Iris pigment epithelial cell (primary cell): ENCODE measurements at places on chromosomes 16 and 17.

DNA sequence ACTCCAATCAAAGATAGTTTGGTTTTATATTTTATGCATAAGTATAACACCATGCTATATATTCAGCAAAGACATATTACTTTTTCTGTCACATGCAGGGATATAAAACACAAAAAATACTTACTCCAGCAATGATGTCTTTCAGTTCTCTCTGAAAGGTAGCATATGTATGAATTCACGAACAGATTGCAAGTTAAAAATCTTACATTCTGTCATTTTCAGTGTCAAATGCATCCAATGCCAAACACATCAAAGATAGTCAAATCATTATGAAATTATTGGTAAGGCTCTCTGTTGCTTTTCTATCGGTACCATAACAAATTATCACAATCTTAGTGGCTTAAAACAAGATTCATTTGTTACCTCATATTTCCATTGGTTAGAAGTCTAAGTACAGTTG, 492.0 kb upstream of the KIF2B start:
- DNase-seq: no peak

GRCh38 chr17:56597495-56597990, 4.0 kb downstream of the NOG start:
- DNase-seq: peak; percentile 15

DNA sequence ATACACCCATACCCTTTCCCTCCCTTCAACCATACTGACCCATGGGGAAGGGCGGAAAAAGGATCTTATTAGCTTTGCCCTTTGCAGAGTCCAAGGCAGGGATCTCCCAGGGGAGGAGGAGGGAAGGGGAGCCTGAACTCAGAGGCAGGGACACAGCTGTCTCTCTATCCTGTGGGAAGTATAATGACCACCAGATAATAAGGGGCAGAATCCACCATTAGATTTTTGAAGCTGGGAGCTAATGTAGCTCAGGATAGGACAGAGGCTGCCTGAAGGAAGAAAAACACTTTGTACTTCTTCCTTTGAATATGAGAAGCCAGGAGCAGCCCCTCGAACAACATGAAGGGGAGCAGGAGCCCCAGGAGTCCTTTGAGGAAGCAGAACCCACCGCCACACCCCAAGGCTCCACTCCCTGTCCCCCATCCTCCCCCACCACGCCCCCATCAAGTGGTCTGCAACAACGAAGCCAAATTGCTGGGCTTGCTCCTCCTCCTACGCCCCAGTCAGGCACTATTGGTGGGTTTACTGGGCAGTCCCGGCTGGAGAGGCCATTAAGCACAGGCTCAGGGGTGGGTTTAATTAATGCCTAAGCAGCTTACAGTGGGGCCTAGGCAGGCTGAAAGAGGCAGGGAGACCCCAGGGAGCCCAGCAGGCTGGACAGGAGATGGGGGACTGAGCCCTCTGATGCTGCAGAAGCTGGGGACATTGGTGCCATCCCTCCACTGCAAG, 5.3 kb downstream of the MPP2 start:
- no peak for DNase-seq

DNA sequence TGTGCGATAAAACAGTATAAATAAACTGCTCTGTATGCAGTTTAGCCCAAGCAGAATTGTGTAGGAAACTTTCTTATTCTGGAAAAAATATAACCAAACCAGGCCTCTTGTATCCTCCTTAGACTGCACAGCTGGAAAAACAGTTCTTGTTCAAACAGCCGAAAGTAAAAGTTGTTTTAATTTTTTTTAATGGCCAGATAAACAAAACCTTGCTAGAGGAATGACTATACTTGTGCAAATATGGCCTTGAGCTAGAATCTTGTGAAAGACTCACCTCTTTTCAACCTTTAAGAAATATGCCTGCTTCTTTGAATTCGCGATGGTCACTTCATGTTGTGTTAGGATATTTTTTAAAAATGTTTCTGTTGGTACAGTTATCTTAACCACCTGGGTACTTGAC, 114.5 kb upstream of the MAF start:
- no peak for DNase-seq

DNA sequence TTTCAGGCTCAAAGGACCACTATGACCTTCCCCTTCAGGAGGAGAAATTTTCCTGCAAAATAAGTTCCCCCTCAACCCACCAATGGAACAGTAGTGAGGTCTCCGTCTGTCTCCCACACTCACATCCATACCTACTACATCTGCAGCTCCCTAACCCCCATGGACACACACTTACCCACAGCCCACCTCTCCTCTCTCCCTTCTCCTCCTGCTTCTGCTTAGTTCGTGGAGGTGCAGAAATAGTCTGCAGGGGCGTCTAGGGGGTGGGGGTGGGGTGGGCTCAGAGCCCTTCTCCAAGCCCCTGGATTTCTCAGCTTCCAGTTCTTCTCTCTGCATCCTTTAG, 8.9 kb downstream of the HOXB4 start:
- no peak for DNase-seq

DNA sequence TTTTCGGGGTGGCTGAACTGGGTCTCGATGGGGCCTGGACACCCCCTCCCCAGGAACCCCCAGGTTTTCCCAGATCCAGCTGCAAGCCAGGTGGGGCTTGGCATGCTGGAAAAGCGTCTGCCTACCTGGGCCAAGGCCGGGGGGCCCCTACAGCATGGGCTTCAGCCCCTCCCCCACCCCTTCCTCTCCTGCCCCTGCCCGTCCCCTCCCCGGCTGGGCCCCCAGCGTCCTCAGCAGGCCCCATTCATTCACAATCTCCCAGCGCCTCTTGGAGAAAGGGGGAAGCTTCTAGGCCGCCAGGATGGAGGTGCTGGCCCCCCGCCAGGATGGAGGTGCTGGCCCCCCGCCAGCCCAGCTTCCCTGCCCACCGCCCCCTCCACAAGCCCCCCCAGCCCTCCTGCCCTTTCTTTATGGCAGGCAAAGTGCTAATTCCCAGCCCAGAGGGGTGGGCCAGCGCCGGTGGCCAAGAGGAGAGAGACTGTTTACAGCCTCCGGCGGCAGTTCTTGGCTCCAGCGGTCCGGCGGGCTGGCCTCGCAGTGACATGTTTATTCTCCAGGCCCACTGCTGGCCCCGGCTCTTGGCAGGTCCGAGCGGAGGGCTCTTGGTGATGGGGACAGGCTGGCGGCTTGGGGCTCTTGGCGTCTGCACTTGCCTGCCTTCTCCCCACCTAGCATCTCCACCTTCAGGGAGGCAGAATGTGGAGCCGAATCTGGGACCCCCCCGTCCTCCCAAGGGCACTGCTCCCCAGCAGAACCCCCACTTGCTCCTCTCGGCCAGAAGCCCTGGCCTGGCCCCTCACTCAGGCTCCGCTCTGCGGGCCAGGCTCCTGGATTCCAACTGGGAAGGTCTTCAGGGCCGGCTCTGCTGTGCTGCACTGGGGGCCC, 94.4 kb upstream of the CIBAR2 start:
- no peak for DNase-seq

- DNase-seq: no peak
Observed at GRCh38 chr16:8730335-8730915, 56.0 kb downstream of the ABAT start.

GRCh38 chr17:81428948-81429774, 33.9 kb downstream of the BAHCC1 start:
- DNase-seq: peak; percentile 64

GRCh38 chr17:68343976-68344375, 52.7 kb downstream of the ARSG start:
- DNase-seq: no peak

DNA sequence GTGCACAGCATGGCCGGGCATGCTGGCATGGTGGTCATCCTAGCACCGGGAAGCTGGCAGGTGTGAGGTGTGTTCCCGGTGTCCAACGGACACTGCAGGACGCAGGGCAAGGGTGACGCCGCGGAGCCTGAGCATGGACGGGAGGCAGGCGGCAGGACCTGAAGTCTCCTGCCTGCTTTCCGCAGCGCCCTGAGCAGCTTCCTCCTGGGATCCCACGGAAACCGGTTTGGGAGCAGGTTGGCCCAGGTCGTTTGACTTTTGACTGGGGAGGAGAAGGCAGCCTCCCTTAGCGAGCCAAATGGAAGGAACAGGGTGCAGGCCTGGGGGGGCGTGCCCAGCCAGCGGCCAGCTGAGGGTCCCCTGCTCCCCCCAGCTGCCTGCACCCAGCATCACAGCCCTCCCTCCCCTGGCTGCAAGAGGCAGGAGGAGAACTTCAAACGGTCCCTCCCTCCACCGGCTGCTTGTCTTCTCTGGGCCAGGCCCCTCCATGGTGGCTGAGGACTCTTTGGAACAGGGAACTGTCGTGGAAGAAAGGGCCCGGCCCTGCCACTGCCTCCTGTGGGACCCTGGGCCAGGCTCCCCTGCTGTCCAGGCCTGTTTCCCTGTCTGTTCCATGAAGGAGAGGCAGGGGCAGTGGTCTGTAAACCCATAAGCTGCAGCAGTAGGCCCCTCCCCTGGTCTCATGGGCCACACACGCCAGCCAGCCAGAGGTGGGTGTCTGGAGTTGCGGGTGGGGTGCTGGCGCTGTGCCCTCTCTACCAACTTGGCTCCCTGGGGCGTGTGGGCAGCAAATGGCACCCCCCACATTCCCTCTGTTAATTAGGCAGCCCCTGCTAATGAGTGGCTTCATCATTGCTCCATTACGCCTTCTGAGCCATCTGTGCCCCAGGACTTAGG, 7.8 kb upstream of the ADGRG1 start:
- no peak for DNase-seq

GRCh38 chr17:6603744-6604325, 36.7 kb downstream of the KIAA0753 start:
- DNase-seq: peak; percentile 21

DNA sequence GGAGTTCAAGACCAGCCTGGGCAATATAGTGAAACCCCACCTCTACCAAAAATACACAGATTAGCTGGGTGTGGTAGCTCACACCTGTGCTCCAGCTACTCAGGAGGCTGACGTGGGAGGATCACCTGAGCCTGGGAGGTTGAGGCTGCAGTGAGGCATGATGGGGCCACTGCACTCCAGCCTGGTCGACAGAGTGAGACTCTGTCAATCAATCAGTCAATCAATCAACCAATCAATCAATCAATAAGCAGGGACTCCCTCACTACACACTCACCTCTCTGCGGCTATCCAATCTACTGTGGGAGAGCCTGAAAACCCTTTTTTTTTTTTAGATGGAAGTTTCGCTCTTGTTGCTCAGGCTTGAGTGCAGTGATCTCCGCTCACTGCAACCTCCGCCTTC, 31.6 kb downstream of the CPSF4L start:
- DNase-seq: no peak

DNA sequence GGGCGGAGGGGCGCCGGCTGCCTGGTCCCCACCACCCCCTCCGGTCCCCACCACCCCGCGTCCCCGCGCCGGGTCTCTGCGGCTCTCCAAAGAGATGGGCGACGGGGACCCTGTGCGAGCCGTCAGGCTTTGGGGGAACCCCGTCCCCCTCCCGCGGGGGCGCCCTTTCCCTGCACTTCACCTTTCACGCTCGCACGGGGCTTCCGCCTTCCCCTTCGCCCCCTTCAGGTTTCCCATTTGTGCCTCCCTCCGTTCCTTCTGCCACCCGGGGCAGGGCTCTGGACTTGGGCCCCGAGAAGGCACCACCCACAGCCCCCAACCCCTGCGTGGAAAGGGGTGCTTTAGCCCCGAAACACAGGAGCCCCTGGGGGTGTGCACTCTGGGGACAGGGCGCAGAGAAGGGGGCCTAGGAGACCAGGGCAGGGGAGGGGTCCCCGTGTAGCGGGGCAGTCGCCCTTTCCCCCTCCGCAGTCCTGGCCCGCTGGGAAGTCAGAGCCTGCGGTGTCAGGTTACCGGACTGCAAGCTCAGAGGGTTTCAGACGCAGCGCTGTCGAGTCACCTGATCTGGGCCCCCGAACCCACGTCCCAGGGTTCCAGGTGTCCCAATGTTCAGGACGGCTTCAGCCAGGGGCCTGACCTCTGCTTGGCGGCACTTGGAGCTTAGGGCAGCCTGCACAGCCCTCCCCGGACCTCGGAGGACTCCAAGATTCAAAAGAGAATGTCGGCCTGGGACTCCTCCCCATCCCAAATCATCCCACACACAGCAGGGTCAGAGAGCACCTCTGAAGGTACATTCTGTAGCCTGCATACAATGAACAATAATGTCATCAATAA, 6.7 kb upstream of the CCDC92B start:
- peak; percentile 16 for DNase-seq
